ENCODE measurements at places on chromosomes 5 and 9. TPM values are rescaled to one million over a fixed set of nuclear protein-coding genes. Genes with fewer than 3 reads are reported as not detected.

Gene MYO10
- 4.3 TPM for total RNA-seq

DNA sequence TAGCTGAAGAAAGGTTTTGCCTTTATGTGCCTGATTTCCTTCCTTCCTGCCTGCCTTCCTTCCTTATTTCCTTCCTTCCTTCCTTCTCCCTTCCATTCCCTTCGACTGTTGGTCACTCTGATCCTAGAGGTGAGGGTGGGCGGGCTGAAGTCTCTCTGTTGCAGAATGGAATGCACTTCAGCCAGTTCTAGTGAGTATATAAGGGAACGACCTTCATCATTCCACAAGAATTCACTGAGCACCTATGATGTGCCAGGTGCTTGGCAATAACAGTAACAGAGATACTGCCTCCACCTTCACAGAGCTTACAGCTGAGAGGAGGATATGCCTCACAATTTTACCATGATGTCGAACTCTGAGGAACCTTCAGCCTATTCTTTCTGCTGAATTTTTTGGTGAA lies 8.7 kb upstream of the OR5C1 start:
- no peak for DNase-seq
- no peaks in the 10 kb centered on the region for H3K36me3 ChIP-seq
- H3K4me3 ChIP-seq, result no peak overlapping the region
- no peaks in the 10 kb centered on the region for H3K4me1 ChIP-seq

GRCh38 chr5:142455856-142456255 lies 131.0 kb upstream of the SPRY4 start:
- no peak for DNase-seq
- H3K27me3 ChIP-seq, result no peaks in the 10 kb centered on the region
- H3K4me3 ChIP-seq, result no peak overlapping the region
- H3K27ac ChIP-seq, result no peak overlapping the region
- no peaks in the 10 kb centered on the region for H3K4me1 ChIP-seq
- H3K36me3 ChIP-seq, result no peaks in the 10 kb centered on the region

Gene PPP2R2B
- total RNA-seq, result 1.9 TPM

GRCh38 chr5:88666761-88667495 lies 216.1 kb downstream of the MEF2C start:
- H3K27ac ChIP-seq, result no peak overlapping the region
- H3K4me1 ChIP-seq, result peaks cover 10% of the 10 kb centered on the region
- H3K27me3 ChIP-seq, result peaks cover 45% of the 10 kb centered on the region
- peak overlapping the region; percentile 14 for H3K4me3 ChIP-seq

- H3K27me3 ChIP-seq, result no peaks in the 10 kb centered on the region
- no peak overlapping the region for H3K27ac ChIP-seq
- no peaks in the 10 kb centered on the region for H3K4me1 ChIP-seq
Observed at GRCh38 chr9:12801663-12802062, 26.8 kb downstream of the LURAP1L start.

Gene HSD17B3
- 0.28 TPM for total RNA-seq

DNA sequence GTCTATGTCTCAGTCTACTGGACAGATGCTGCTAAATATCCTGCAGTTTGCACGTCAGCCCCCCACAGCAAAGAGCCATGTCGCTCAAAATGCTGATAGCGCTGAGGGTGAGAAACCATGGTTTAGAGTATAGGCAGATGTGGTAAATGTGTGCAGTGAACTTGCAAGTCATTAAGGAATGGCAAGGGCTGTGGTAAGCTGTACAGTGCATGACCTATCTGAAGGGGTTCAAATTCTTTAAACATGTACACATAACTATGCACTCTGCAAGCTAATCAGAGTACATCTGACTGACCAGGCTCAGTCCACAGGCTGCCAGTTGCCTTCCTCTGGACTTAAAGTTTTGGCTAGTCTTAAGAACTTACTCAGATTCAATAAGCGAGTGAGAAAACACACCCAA lies 170.7 kb downstream of the CFAP90 start:
- no peaks in the 10 kb centered on the region for H3K4me1 ChIP-seq
- no peaks in the 10 kb centered on the region for H3K36me3 ChIP-seq
- no peak overlapping the region for H3K27ac ChIP-seq
- H3K27me3 ChIP-seq, result no peaks in the 10 kb centered on the region

- H3K4me3 ChIP-seq, result no peak overlapping the region
- no peaks in the 10 kb centered on the region for H3K27me3 ChIP-seq
- no peak overlapping the region for H3K27ac ChIP-seq
- H3K4me1 ChIP-seq, result no peaks in the 10 kb centered on the region
- DNase-seq, result no peak
Observed at GRCh38 chr5:118687100-118687499, 301.2 kb downstream of the DTWD2 start.

- H3K4me3 ChIP-seq, result no peak overlapping the region
- no peaks in the 10 kb centered on the region for H3K27me3 ChIP-seq
- DNase-seq, result no peak
- H3K4me1 ChIP-seq, result peaks cover 18% of the 10 kb centered on the region
- H3K36me3 ChIP-seq, result peaks cover 9% of the 10 kb centered on the region
- no peak overlapping the region for H3K27ac ChIP-seq
Observed at GRCh38 chr5:119366540-119366881, 10.7 kb downstream of the TNFAIP8 start.

Gene CCDC192
- 0.09 TPM for total RNA-seq

Gene SLC6A19
- 0.09 TPM for total RNA-seq

DNA sequence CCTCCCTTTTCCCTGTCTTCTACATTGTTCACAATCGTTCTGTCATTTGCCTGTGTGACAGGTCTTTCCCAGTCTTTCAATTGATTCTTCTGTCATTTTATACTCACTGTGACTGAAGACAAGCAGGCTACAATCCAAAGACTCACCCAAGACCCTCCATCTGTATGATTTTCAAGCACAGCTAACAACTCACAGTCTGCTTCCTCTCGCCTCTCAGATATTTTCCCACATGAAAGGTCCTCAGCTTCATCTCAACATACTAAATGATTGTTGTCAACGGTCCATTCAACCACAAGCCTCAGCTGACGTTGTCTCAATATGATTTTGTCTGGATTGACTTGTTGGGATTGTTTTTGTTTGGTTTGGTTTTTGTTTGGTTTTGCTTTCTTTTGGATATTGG lies 346.5 kb downstream of the NFIB start:
- H3K27ac ChIP-seq, result no peak overlapping the region
- H3K36me3 ChIP-seq, result no peaks in the 10 kb centered on the region
- H3K4me3 ChIP-seq, result no peak overlapping the region
- no peaks in the 10 kb centered on the region for H3K27me3 ChIP-seq
- DNase-seq, result no peak

GRCh38 chr9:91179237-91180138 lies 182.2 kb downstream of the AUH start:
- H3K27me3 ChIP-seq, result no peaks in the 10 kb centered on the region
- H3K4me3 ChIP-seq, result no peak overlapping the region
- H3K27ac ChIP-seq, result no peak overlapping the region
- no peak for DNase-seq
- peaks cover 8% of the 10 kb centered on the region for H3K4me1 ChIP-seq

GRCh38 chr9:36980148-36980974 lies 53.7 kb downstream of the PAX5 start:
- H3K36me3 ChIP-seq, result no peaks in the 10 kb centered on the region
- H3K27me3 ChIP-seq, result peaks cover 16% of the 10 kb centered on the region
- no peak overlapping the region for H3K27ac ChIP-seq
- H3K4me1 ChIP-seq, result no peaks in the 10 kb centered on the region

Gene PRDM9
- total RNA-seq, result not detected

GRCh38 chr9:130616451-130616850 lies 37.1 kb downstream of the FUBP3 start:
- H3K36me3 ChIP-seq, result peaks cover 91% of the 10 kb centered on the region
- no peaks in the 10 kb centered on the region for H3K4me1 ChIP-seq
- no peak overlapping the region for H3K4me3 ChIP-seq
- no peaks in the 10 kb centered on the region for H3K27me3 ChIP-seq
- H3K27ac ChIP-seq, result no peak overlapping the region
- DNase-seq, result no peak

Gene PCDHB13
- total RNA-seq, result 0.14 TPM

DNA sequence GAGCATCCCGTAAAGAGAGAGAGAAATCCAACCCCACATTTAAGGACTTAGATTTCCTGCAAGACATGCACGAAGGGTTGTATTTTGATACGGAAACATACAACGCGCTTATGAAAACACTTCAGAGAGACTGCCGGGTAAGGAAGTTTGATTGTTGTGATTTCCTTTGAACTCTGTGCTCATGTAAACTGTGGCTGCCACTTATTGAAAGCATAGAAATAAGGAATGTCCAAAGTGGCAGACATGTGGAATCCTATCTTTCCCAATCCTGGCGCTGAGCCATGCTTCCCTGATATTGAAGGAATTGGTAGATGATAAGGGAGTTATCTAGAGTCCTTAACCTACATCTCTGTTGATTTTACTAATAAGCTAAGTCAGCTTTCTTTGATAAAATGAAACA lies 119.4 kb downstream of the PRKACG start:
- H3K27ac ChIP-seq, result peak overlapping the region; percentile 17
- no peak for DNase-seq
- H3K27me3 ChIP-seq, result no peaks in the 10 kb centered on the region
- no peaks in the 10 kb centered on the region for H3K36me3 ChIP-seq
- peaks cover 7% of the 10 kb centered on the region for H3K4me1 ChIP-seq

GRCh38 chr9:708182-708550 lies 133.3 kb upstream of the DMRT1 start:
- H3K27me3 ChIP-seq, result no peaks in the 10 kb centered on the region
- no peak overlapping the region for H3K27ac ChIP-seq
- DNase-seq, result no peak
- peaks cover 5% of the 10 kb centered on the region for H3K4me1 ChIP-seq

Gene DCTN3
- 87.8 TPM for total RNA-seq

GRCh38 chr9:124911766-124912165 lies 29.1 kb downstream of the GOLGA1 start:
- no peak for DNase-seq
- H3K4me3 ChIP-seq, result no peak overlapping the region
- peaks cover 31% of the 10 kb centered on the region for H3K36me3 ChIP-seq
- peaks cover 4% of the 10 kb centered on the region for H3K27me3 ChIP-seq
- H3K4me1 ChIP-seq, result no peaks in the 10 kb centered on the region

Gene LCN15
- total RNA-seq, result 0.05 TPM

- no peak for DNase-seq
- no peaks in the 10 kb centered on the region for H3K4me1 ChIP-seq
- no peaks in the 10 kb centered on the region for H3K36me3 ChIP-seq
- H3K27me3 ChIP-seq, result no peaks in the 10 kb centered on the region
Observed at GRCh38 chr9:85899388-85899787, 41.6 kb upstream of the NAA35 start.

DNA sequence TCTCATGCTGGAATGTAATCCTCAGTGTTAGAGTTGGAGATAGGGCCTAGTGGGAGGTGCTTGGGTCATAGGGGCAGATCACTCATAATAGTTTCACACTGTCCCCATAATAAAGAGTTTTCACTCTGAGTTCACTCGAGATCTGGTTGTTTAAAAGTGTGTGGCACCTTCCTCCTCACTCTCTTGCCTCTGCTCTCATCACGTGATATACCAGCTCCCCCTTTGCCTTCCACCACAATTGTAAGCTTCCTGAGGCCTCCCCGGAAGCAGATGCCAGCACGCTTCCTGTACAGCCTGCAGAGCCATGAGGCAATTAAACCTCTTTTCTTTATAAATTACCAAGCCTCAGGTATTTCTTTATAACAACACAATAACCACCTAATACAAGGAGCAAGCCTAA lies 3.8 kb upstream of the KLHL3 start:
- no peaks in the 10 kb centered on the region for H3K27me3 ChIP-seq
- H3K4me1 ChIP-seq, result peaks cover 12% of the 10 kb centered on the region
- H3K27ac ChIP-seq, result no peak overlapping the region
- no peaks in the 10 kb centered on the region for H3K36me3 ChIP-seq
- no peak overlapping the region for H3K4me3 ChIP-seq

DNA sequence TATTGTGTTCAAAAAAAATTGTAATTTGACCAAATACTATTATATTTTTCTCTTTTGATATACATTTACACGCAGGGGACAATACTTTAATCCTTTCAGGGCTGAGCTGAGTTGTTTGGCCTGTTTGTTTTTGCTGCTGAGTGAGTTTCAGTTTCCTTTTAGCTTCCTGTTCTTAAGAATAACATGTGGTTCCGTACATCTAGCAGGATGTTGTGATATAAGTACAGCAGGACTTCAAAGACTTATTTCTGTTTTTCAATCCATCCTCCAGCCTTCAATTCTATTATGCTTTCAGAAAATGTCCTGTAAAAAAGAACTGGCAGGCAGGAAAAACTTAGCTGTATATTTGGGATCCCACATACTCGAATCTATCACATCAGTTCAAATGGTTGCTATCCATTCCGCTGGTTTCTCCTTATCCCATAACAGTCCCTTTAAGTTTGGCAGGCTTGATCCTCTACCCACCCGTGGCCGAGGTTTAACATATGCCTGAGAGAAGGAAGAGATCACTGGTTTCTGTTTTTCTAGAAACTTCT lies 1037.3 kb upstream of the ACO1 start:
- H3K36me3 ChIP-seq, result no peaks in the 10 kb centered on the region
- DNase-seq, result peak; percentile 36
- H3K27ac ChIP-seq, result peak overlapping the region; percentile 85
- H3K4me1 ChIP-seq, result peaks cover 3% of the 10 kb centered on the region

Gene PAEP
- 0.38 TPM for total RNA-seq

Gene PLEKHG4B
- total RNA-seq, result 0.47 TPM

DNA sequence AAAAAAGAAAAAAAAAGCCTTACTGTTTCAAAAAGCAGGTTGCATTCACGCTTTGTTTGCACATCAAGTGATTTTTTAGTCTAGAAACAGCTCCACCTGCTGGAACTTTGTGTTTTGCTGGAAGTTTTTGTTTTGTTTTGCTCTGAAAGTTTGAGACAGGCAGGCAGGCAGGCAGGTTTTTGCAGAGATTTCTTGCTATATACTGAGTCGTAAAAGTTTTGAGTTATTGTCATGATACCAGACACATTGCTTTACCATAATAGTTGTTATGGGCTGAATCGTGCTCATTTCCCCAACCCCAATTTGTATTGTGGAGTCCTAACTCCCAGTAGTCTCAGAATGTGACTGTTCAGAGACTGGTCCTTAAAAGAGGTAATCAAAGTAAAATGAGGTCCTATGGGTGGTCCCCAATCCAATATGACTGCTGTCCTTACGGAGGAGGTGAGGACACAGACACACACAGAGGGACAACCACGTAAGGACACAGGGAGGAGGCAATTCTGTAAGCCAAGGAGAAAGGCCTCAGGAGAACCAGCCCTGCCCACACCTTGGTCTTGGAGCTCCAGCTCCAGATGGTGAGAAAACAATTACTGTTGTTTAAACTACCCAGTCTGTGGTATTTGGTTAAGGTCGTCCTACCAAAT lies 20.9 kb downstream of the OR2Y1 start:
- no peaks in the 10 kb centered on the region for H3K36me3 ChIP-seq
- H3K4me1 ChIP-seq, result peaks cover 3% of the 10 kb centered on the region
- H3K27ac ChIP-seq, result no peak overlapping the region

DNA sequence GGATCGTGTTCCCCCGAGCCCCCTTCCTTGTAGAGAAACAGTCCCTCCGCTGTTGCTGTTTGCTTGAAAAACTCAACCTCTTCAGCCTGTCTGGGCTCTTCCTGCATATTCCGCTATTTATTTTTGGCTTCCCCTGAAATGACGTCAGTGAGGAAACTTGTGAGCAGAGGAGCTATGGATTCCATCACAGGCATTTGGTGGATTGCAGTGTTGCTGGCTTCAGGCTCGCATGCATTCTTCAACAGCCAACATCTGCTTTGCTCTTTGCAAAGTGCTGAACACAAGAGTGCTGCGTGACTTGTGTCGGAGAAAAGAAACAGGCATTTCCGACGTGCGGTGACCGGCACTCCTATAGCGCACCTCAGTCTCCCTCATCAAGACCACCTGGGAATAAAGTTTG lies 232.7 kb downstream of the RFK start:
- DNase-seq, result no peak
- H3K36me3 ChIP-seq, result peaks cover 61% of the 10 kb centered on the region
- peaks cover 4% of the 10 kb centered on the region for H3K4me1 ChIP-seq
- no peak overlapping the region for H3K27ac ChIP-seq
- H3K27me3 ChIP-seq, result no peaks in the 10 kb centered on the region

GRCh38 chr5:14700478-14701436 lies 36.2 kb downstream of the OTULIN start:
- H3K4me3 ChIP-seq, result no peak overlapping the region
- H3K36me3 ChIP-seq, result peaks cover 48% of the 10 kb centered on the region
- H3K27ac ChIP-seq, result no peak overlapping the region
- no peaks in the 10 kb centered on the region for H3K27me3 ChIP-seq
